Stimulated activated CD8-positive, alpha-beta memory T cell treated with anti-CD3 and anti-CD28 coated beads, Interleukin-2, amount 100 ng/mL, for 1 hour (primary cell): ENCODE measurements at places on chromosomes 7 and 10.

DNA sequence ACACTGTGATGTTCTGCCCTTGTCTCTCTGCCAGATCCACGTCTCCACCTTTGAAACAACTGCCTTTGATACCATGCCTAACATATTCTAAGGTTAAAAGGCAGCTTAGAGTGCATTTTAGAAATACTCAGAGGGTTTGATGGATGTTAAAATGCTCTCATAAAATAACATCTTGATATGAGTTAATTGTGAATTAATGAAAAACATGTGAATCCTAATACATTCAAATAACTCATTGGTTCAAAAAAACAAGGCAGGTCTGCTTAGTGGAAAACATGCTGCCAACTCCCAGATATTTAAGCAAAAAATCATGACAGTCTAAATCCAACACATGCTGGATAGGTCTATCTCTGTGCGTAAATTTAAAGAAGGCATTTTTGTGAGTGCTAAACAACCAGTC is 291.8 kb downstream of the AHR start:
- no peak for DNase-seq

DNA sequence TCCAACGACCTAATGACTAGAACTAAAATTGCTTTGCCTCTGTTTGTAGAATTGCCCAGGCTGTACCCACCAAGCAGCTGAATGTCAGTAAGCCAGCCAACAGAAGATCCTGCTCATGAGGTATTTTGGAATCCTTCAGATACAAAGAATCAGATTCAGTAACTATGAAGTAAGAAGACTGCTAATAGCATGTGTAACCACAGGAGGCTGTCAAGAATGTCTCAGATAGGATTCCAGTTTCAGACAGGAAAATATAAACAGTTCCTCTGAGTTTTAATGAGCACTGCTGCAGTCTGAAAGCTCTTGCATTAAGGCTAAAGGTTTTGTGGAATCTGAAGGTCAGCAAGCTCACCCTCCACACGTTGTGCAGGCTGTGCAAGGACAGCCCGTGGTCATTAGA is 112.6 kb upstream of the ADAM12 start:
- DNase-seq: no peak

- no peak for DNase-seq
Observed at GRCh38 chr10:30422981-30423654, 10.9 kb upstream of the MAP3K8 start.

- no peak for DNase-seq
Observed at GRCh38 chr7:75039166-75039565, 34.4 kb downstream of the RCC1L start.

- DNase-seq: no peak
Observed at GRCh38 chr7:2728316-2729030, 40.5 kb downstream of the AMZ1 start.

DNA sequence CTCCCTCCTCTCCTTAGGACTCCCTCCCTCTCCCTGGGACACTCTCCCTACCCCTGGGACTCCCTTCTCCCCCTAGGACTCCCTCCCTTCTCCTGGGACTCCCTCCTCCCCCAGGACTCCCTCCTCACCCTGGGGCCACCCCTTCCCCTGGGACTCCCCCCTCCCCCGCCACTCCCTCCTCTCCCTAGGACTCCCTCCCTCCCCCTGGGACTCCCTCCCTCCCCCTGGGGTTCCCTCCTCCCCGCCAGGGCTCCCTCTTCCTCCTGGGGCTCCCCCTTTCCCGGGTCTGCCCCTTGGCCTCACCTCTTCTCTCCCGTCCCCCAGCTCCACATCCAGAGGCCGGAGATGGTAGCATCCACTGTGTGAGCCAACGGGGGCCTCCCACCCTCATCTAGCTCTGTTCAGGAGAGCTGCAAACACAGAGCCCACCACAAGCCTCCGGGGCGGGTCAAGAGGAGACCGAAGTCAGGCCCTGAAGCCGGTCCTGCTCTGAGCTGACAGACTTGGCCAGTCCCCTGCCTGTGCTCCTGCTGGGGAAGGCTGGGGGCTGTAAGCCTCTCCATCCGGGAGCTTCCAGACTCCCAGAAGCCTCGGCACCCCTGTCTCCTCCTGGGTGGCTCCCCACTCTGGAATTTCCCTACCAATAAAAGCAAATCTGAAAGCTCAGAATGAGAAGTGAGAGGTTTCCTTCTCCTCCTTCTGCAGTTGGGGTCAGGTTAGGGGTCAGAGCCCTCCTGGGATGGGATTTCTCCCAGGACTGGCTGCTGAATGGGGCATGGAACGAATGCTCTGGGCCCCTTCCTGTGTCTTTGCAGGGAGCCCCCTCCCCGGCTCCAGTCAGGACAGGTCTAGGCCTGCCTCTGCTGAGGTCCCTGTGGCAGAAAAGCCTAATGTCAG is 1.4 kb upstream of the MUC17 start:
- DNase-seq: no peak

GRCh38 chr10:15570738-15571339 is 148.9 kb downstream of the ITGA8 start:
- DNase-seq: no peak

DNA sequence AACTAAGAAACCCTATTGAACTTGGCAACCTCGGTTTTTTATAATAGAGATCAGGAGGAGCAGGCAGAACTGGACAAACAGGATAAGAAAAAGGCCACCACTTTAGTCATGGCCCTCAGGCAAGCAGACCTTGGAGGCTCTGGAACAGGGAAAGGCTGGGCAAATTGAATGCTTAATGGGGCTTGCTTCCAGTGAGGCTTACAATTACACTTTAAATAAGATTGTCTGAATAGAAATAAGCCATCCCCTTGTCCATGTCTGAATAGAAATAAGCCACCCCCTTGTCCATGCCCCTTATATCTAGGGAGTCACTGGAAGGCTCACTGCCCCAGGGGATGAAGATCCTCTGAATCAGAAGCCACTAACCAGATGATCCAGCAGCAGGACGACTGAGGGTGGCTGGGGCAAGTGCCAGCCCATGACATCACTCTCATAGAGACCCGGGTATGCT is 40.6 kb downstream of the AKR1B15 start:
- no peak for DNase-seq

DNA sequence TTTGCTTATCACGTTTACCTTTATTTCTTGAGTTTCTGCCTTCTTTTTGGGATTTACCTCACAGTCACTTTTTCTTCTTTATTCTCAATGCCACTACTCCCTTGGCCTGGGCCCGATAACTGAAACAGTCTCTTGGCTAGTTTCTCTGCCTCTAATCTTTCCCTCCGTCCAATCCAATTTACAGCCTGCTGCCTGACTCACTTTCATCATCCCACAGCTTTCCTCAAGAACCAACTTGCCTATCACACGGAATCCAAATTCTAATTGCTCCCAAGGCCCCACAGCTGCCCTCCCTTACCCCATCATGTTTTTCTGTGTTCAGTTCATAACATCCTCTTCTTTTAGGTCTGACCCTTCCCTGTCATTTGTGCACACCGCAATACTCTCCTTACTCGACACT is 121.4 kb downstream of the HIPK2 start:
- no peak for DNase-seq

GRCh38 chr7:28133872-28134271 is 46.7 kb downstream of the JAZF1 start:
- no peak for DNase-seq

DNA sequence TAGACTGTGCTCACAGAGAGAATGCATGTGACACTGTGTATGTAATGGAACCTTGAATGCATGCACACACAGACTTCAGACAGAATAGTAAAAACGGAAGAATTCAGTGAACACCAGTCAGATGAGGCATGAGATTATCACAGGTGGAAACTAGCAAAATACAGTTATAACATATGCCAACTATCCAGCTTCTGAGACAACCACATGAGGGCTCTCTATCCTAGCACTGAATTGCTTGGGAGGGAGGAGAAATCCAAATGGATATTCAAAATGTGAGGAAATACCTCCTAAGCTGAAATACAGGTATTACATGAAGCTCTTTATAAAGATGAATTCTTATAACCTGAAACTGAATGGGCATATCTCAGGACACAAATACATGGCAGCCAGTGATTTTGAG is 30.6 kb downstream of the GARS1 start:
- DNase-seq: no peak

GRCh38 chr10:35308809-35309208 is 27.5 kb upstream of the CCNY start:
- no peak for DNase-seq

DNA sequence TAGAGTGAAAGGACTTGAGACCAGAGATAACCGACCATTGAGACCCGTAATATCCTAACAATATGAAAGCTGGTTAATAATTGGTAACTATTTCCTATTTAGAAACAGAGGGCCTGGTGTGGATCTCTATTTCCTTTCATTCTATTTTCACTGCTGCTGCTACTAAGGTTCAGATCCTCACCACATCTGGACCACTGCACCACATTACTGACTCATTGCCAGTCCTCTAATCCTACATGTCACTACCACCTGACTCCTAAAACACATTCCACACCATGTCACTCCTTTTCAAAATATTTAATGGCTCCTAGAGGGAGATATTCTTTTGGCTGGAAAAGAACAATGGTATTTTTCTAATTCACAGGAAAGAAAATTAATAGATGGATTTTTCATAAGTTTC is 6.4 kb downstream of the USP54 start:
- no peak for DNase-seq

- DNase-seq: no peak
Observed at GRCh38 chr10:95790982-95791381, 35.0 kb downstream of the ENTPD1 start.

DNA sequence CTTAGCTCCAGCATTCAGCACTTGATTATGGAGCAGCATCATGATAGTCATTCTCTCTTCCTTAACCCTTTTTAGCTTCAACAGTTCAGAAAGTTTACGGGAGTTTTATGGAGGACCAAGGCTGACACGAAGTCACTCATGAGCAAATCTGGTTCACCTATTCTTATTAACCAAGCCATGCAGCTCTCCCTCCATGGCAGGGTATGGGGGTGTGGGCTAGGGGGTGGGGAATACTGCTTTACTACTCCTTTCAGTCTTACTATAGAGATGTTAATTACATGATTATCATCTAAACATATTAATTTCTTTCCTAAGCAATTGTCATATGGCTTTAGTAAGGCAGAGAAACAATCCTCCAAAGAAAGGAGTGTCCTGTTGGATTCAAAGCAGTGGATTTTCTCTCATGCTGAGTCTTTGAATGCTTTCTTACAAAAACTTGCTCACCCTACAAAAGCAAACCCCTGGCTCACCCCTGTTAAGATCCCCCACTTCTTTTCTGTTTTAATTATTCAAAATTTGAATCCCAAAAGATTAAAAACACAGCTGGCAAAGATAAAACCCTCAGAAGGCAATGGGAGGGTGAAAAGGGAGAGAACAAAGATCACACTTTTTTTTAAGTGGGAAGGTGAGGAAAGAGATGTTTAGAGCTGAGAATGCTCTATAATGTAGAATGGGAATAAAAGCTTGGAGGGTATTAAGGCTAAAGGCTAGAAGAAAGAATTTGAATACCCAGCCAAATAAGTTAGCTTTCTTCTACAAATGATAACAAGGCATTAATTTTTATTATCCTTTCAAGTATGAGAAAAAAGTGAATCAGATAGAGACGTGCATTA is 46.4 kb upstream of the SEMA3E start:
- no peak for DNase-seq

GRCh38 chr7:12728192-12728538 is 40.7 kb downstream of the ARL4A start:
- no peak for DNase-seq

DNA sequence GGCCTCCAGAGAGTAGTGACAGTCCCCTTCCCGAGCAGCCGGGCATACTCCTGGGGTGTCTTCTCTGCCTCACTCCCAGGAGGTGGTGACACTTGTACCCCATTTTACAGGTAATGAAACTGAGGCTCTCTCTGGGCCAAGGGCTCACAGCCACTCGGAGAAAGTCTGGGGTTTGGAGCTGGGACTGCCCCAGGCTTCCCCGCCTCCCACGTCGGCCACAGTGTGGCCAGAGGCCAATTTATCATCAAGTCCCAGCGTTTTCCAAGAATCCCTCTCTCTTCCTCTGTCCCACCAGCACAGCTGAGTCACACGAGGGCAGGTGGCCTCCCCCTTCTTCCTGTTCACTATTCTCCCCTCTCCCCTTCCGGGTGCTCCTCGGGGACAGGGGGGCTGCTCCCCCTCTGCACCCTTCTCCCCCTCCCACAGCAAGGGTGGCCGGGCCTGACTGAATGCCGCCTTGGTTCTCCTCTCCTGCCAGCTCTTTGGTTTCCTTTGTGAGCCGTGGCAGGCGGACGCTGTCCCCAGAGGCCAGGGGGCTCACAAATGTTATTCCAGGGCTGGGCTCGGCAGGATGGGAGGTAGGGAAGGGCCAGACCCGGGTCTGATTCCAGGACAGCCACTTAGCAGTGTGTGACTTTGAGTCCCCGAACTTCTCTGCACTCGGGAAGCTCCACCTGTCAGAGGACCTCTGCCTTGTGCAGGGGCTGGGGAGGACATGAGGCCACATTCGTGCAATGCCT is 17.7 kb downstream of the CLIP2 start:
- no peak for DNase-seq

GRCh38 chr10:20598590-20598989 is 298.5 kb downstream of the NEBL start:
- DNase-seq: no peak

DNA sequence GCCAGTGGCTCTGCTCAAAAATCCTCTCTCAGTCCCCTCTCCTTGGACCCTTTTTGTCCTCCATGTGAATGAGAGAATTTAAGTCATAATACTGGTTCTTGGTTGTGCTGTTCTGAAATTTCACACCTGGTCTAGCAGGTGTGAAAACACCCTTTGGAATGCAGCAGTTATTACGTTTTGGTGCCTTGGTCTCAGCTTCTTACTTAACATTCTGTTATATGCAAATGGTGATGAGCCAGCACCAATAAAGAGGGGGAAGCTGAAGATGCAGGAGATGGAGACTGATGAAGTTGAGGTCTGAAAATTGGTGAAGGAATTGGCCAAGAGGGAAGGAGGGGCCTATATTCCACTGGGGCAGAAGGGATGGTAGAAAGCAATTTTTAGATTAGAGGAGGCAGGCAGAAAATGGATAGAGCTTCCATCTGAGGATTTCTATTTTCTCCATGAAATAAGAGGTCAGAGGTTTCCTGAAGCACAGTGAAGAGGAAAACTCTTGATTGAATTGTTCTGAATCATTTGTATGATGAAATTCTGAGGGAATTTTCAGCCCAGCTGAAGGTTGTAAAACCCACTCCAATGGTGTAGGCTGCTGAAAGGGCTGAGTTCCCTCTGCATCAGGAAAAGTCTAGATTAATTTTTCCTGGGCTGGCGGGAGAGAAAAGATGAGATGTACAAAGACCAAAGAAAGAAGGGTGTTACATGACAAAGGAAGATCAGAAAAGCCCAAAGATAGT is 94.0 kb upstream of the FAM180A start:
- no peak for DNase-seq

DNA sequence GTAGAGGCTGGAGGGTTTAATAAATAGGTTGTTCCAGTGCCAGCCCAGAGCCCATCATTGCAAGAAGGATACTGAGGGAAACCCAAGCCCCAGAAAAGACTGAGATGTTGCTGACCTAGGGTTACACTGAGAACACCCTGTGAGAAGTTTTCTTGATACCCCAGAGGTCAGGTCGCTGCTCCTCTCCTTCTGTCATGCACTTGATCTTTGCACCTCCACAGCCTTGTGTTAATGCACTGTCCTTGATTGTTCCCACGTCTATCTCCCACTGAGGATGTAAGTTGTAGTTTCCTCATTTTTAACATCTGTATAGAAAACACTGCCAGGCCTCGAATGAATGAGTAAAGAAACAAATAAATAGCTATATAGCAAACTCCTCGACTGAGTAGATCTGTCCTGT is 195.3 kb upstream of the AHR start:
- DNase-seq: no peak
